Endothelial cell of umbilical vein (primary cell): ENCODE measurements at places on chromosomes 2 and 18. TPM values are rescaled to one million over a fixed set of nuclear protein-coding genes. Genes with fewer than 3 reads are reported as not detected.

DNA sequence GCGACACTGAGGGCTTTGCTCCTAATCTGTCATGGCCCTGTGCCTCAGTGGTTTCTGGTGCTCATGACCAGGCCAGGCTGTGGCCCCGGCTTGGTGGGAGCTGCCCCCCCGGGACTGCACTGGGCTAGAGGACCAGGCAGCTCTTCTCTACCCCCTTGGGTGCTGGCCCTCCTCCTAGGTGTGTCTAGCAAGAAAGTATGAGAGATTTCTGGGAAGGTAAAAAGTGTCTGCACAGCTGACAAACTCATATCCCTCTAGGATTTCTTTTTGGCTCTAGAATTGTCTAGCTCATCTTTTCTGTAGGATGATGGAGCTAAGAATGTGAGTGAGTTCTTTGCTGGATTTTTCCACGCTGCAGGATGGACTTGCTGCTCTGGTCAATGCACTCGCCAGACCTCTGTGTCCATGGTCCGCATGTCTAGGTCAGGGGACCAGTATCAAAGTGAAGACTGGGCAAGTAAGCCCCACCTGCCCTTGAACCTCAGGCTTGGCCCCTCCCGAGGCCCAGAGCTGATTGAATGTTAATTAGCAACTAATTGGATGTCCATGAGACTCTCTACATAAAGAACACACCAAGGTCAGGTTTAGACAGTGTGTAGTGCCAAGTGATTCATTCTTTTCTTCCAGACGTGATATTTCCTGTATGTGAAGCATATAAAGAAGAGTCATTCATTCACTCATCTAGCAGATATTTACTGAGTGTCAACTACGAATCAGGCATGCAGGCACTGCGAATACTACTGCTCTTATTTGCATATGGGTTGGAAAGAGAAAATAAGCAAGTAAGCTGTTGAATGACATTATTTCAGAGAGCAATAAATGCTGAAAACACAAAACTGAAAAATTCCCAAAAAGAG lies 15.6 kb upstream of the PSD4 start:
- peak; percentile 44 for DNase-seq

DNA sequence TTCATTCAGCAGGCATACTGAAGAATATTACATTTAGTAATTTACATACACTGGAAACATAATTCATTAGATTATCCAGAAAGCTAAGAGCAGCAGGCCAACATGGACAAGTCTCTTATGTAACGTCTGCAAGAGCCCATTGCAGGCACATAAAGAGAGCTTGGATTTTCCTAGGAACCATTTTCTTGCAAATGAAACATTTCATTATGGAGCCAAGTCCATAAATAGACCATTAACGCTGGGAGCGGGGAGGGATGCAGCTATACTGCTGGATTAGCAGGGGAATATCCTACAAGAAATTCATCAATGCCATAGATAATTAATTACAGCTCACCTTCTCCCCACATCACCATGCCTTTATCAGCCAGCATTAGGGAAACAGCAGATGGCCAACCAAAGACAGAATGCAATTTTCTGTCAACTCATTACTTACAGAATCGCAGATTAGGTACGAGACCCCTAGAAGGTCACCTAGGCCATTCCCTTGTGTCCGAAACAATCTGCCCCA lies 170.4 kb downstream of the C1D start:
- no peak for DNase-seq

- DNase-seq: no peak
Observed at GRCh38 chr18:10297086-10297485, 157.3 kb upstream of the APCDD1 start.

DNA sequence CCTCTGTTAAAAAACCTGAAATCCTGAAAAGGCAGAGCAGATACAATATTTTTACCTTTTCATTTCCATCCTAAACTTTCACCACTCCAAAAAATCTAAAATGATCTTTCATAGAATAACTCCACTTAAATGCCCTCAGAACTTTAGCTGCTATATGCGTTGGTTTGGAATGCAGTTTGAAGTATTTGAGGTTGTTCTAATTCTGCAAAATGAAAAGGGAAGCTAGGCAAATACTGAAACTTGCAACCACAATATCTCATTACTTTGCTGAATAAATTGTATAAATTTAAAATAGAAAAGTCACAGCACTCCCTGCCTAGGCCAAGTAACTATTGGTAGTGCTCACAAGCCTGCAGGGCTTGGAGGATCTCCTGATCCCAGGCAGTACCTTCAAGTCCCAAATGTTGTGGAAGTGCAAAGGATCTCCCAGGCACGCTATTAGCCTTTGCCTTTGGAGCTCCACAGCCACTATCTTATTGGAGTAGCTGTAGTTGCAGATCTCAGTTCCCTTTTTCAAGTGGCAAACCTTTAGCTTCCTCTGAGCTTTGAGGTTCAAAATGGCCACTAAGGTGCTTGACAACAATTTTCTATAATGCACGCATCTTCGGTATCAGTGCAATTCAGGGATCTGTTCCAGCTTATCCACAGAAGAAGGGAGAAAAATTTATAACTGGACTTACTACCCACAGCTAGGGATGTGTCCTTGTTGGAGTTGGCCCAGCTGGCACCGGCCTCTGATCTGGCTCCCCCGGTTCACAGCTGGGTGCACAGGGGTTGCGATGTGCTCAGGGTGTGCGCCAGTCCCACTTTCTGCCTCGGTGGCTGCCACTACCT lies 43.4 kb upstream of the ANKRD62 start:
- DNase-seq: no peak

DNA sequence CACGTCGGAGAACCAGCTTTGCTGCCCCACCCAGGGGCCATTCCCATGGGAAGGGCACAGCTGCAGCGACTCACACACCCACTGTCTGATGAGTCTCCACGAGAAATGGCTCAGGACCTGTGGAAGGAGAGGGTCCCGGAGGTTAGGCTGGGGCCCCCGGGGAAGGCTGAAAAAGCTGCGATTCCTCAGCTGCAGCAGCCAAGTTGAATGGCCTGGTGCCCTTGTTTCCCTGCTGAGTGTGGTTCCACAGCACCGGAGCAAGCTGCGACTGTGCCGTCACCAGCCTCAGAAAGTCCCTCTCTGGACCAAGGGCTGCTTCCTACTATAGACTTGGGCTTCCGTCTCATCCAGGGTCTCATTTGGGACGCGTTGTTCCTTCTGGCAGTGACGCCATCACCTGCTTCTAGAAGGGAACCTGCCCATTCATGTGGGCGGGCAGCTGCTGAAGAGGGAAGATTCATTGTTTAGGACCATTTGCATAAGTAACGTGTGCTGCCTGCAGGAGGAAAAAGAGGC lies 180.2 kb downstream of the INHBB start:
- no peak for DNase-seq

- DNase-seq: no peak
Observed at GRCh38 chr2:223846515-223846914, 9.1 kb upstream of the AP1S3 start.

GRCh38 chr18:35680139-35680551 lies 98.6 kb downstream of the GALNT1 start:
- peak; percentile 58 for DNase-seq

GRCh38 chr2:54012538-54013141 lies 41.8 kb upstream of the PSME4 start:
- DNase-seq: no peak

DNA sequence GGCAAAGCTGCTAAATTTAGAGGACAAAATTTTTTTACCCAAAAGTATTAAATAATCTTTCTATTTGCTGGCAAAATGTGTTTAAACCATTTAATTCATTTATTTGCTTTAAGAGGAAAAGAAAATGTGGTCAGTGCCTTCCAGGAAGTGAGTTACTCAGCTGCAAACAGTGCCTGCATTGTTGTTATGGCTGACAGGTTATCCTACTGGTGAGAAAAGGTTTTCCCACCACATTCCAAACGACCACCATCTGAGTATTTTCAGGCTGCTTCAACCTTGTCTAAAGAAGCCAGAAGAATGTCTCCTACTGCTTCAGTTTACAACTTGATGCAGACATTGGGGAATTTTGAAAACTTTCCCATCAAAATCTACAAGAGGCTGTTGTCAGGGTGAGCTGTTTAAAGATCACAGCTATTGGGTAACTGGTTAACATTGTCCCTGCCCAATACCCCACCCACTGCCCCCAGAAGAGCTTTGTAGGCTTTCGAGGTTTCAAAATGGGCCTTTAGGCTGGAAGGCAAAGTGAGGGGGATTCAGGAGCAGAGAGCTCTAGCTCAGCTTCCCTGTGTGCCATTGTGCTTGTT lies 461.3 kb upstream of the FANCL start:
- peak; percentile 60 for DNase-seq

- DNase-seq: no peak
Observed at GRCh38 chr2:133483181-133483580, 85.1 kb downstream of the NCKAP5 start.

DNA sequence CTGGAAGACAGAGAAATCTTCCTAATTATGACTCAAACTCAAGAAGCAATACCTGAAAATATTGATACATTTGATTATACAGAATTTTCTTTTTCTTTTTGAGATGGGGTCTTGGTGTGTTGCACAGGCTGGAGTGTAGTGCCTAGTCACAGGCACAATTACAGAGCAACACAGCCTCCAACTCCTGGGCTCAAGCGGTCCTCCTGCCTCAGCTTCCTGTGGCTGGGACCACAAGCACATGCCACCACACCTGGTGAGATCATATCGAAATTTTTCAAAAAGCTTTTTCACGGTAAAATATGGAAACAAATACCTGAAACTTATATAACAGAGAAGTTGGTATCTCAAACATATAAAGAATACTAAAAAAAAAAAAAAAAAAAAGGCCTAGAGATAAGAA lies 27.9 kb downstream of the TGFBRAP1 start:
- no peak for DNase-seq

GRCh38 chr18:2857491-2858131 lies 10.8 kb downstream of the EMILIN2 start:
- DNase-seq: no peak

DNA sequence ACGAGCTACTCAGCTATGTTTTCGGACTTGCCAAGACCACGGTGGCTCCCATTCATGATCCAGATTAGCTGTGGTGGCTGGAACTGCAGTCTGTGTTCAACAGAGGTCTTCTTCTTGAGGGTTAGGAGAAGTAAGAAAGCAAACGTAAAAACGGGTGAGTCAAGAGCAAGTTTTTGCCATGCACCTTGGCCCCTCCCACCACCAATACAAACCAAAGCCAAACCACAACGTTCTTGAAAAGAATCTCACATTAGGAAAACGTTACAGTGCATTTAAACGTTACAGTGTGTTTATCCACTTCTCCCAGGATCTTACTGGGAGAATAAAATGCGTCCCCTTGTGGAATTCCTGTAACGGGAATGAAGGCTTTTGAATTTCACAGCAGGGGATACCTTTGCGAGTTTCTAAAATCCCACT lies 725 bp downstream of the FBXO48 start:
- DNase-seq: peak; percentile 63

DNA sequence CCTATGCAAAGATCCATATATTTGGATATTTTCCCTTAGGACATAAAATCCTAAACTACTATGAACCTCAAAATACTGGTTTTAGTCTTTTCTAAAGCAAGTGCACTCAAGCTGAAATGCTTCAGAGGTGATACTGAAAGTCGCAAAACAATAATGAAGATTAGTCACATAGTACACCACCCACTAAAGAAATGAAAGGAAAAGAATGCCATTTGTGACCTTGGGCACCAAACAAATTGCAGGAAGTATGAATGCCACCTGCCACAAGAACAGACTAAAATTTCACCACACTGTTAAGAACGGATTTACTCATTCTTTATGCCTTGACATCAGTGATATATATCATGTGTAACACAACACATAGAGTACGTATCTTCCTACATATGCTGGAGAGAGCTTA lies 161.5 kb downstream of the ZNF521 start:
- peak; percentile 56 for DNase-seq

- no peak for DNase-seq
Observed at GRCh38 chr2:21054011-21054410, 10.1 kb upstream of the APOB start.

DNA sequence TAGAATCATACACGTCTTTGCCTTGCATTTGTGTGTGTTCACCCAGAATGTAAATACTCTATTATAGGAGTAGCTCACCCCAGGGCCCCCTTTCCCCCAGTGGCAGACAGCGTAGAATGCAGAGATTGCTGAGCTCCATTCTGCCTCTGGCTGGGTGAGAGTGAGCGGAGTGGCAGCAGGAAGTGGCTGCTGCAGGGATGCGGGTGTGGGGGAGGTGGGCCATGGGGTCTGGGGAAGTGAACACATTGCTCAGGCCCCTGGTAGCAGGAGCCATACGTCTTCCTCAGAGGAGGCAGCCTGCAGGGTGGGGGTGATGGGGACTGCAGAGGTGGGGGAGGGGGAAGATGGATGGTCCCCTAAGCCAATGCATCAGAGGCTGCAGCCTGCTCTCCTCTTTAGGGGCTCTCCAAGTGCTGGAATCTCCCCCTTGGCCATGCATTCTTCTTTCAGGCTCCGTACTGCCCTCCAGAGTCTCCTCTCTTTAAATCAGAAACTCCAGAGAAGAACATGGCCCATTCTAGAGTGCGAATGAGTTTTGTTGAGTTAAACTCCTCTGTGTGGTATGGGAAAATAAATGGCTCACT lies 72.2 kb downstream of the CELF4 start:
- no peak for DNase-seq

GRCh38 chr2:137764646-137765045 lies 199.6 kb upstream of the HNMT start:
- DNase-seq: no peak

DNA sequence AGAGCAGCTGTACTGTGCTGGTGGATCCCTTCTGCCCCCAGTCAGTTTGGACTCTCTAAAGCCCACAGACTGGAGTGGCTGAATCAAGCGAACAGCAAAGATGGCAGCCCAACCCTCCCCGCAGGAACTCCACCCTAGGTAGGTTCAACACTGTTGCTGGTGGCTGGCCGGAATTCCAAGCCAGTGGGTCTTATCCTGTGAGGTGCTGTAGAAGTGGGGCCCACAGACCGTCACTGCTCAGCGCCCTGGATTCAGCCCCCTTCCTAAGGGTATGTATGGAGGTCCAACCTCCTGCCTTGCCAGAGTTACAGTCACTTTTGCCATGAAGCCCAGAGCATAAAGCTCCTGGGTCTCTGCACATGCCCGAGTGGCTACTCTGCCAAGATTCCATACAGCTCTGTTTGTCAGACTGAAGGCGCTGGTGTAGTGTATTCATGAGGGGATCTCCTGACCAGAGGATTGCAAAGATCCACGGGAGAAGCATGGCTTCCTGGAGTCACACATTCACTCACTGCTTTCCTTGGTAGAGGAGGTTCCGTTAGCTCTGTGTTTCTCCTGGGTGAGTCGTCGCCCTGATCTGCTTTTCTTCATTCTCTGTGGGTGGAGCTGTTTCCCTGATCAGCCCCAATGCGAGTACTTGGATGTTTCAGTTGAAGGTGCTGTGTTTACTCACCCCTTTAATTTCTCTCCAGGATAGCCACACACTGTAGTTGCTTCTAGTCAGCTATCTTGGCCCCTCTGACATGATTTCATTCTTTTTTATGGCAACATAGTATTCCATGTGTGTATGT lies 293.6 kb upstream of the THUMPD2 start:
- DNase-seq: no peak

- DNase-seq: peak; percentile 75
Observed at GRCh38 chr2:3522961-3523421, 3.7 kb upstream of the ADI1 start.

The FAM136A gene
- 42.4 and 45.7 TPM in 2 replicates for total RNA-seq

The CRACDL gene
- total RNA-seq: 3.8 and 6.3 TPM in 2 replicates

The XRCC5 gene
- total RNA-seq: 313 and 319 TPM in 2 replicates

The CD226 gene
- 0.20 and 0.25 TPM in 2 replicates for total RNA-seq

The NBAS gene
- total RNA-seq: 41.2 and 43.0 TPM in 2 replicates

The ATG9A gene
- 62.2 and 65.5 TPM in 2 replicates for total RNA-seq

The ALPG gene
- not detected in 2 replicates for total RNA-seq

The PLGLB1 gene
- 0.75 and 1.8 TPM in 2 replicates for total RNA-seq

The MRO gene
- total RNA-seq: not detected in 2 replicates

The ATF2 gene
- 55.9 and 57.1 TPM in 2 replicates for total RNA-seq

The SERPINB3 gene
- not detected in 2 replicates for total RNA-seq

The CPLX4 gene
- total RNA-seq: not detected in 2 replicates

The DSG4 gene
- total RNA-seq: not detected in 2 replicates

The PPIL3 gene
- 25.0 and 28.7 TPM in 2 replicates for total RNA-seq
